Inflammatory macrophage treated with lipopolysaccharide for 4 hours (primary cell): ENCODE measurements at places on chromosomes 16 and 17.

- no peak for DNase-seq
Observed at GRCh38 chr16:3689731-3690130, 27.6 kb downstream of the TRAP1 start.

- no peak for DNase-seq
Observed at GRCh38 chr16:52741351-52741750, 194.4 kb upstream of the TOX3 start.

DNA sequence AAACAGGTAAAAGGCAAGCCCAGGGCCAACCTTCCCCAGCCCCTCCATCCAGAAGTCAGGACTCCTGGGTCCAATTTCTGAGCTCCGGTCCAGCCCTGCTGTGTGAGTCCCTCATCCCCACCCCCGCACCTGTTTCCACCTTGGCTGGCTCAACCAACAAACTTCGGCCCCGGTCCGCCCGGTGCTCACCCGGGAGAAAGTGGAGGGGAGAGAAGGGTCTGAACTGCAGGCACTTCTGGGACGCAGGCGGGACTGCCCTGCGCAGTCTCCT lies 541 bp downstream of the RHBDF2 start:
- no peak for DNase-seq

GRCh38 chr17:49515196-49515770 lies 20.2 kb downstream of the NGFR start:
- DNase-seq, result peak; percentile 91

DNA sequence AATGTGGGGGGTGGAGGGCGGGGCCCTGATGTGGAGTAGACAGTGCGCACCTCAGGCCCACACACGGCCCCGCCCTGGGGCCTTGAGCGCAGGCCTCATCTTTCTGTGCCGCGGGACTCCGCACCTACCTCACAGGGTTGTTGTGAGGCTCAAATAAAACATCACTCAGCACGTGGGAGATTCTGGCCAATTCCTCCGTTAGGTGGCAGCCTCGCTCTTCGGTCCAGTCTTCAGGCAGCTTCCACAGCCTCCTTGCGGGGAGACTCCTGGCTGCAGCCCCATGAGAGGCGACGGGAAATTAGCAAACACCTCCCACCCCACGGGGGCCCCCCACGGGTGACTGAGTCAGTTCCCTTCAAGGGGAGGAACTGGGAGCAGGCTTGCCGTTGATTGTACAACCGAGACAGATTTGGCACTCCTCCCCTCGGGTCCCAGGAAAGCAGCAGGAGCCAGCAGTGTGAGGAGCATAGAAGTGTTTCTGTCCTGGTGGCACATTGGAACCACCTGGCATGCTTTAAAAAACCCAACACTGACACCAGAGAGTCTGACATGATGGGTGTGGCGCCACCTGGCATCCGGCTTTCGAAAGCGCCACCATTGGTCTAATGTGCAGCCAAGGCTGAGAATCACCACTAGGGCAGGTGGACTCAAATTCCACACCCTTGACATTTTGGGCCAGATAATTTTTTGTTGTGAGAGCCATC lies 7.6 kb downstream of the MRM1 start:
- peak; percentile 59 for DNase-seq

- DNase-seq, result no peak
Observed at GRCh38 chr17:20246692-20247091, 220.6 kb downstream of the LGALS9B start.

GRCh38 chr17:27284811-27285415 lies 9.0 kb upstream of the WSB1 start:
- DNase-seq, result no peak

DNA sequence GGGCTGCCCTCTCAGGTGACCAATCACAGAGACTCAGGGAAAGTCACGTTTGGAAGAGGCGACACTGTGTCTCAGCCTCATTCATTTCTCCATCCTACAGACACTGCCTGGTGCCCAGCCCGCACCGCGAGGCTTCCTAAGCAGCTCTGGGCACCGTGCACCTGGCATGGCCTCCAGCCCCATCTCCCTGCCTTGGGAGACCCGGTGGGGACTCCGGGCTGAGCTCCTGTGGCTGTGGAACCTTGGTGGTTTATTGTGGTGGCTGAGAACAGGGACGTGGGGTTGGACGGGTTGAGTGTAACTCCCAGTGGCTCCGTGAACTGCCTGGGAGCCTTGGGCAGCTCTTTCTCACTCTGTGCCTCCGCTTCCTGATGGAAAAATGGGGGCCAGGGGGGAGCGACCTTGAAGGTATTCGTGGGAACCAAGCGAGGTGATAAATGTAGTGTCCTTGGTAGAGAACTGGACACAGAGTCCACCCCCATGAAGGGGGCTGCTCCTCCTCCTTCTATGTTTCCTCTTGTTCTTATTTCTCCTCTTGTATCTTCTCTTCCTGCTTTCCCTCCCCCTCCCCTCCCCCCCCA lies 215.4 kb downstream of the SEC14L1 start:
- DNase-seq, result no peak

DNA sequence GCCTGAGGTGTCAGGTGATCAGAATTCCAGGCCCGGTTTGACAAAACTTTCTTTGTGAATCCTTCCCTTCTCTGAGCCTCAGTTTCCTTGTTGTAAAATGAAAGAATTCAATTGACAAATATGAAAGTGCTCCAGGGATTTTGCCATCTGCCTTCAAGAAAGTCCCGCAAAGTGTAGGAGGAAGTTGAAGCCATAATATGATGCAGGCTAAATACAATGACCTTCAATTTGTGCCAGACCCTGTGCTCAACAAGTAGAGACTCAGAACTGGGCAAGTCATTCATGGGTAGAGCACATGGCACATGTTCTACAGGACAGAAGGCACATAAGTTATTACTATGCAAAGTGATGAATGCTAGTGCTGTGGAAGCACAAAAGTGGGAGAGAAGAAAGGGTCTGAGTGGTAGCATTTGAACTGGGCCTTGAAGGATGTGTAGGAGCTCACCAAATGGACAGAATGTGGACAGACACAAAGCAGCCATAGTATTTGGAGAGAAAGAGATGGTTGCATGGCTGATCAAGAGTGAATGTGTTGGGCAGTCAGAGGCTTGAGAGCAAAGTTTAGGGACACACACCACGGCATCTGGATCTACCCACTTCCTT lies 2.4 kb upstream of the SCIMP start:
- DNase-seq, result peak; percentile 52

- no peak for DNase-seq
Observed at GRCh38 chr17:59353106-59353854, 21.8 kb downstream of the YPEL2 start.

GRCh38 chr16:87245511-87245910 lies 71.7 kb downstream of the C16orf95 start:
- DNase-seq, result no peak

- no peak for DNase-seq
Observed at GRCh38 chr16:75264999-75265910, 13.8 kb upstream of the BCAR1 start.

DNA sequence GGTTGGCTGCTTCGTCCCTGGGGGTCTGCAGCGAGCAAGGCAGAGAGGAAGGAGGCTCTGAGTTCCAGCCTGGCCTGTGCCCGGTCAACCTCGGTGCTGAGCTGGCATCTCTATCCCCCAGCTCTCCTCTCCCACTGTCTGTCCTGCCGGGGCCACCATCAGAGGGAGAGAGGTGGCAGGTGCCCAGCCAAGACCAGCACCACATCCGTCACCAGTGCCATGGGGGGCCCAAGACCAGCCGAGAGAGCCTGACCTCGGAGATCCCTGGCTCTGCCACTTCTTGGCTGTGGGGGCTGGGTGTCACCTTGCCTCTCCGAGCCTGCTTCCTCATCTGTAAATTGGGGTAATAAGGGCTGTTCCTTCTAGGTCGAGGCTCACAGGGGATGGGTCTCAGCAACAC lies 560 bp upstream of the P2RX1 start:
- peak; percentile 19 for DNase-seq

DNA sequence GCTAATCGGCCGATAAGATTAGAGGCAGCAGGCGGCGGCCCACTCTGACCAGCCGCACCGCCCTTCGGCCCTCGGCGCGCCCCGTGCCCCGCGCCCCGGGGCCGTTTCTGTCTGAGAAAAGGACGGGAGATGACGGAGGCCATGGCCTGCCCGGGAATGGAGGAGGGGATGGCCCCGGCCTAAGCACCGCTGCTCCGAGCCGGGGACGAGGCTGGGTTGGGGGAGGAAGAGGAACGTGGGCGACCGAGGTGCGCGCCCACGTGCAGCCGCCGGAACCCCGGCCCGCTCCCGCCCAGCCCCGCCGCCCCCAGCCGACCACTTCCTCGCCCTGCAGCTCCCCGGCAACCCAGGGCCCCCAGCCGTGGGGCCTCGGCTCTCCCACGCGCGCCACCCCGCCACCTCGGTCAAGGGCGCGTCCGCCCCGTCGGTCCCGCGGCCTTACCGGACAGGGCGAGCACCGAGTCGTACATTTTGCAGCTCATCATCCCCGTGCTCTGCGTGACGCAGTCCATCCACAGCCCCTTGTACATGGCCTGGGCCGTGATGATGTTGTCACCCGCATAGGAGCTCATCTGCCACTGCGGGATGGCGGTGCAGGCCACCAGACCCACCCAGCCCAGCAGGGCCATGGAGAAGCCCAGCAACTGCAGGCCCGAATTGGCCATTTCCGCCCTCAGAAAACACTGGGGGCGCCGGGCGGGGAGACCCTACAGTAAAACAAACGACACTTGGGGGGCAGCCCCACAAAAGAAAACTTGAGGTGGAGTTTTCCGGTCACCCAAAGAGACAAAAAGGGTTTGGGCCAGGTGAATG lies 693 bp downstream of the CLDN7 start:
- no peak for DNase-seq

GRCh38 chr16:24999088-24999670 lies 16.0 kb downstream of the ARHGAP17 start:
- DNase-seq, result no peak
